ENCODE measurements at places on chromosomes 1 and 21.

DNA sequence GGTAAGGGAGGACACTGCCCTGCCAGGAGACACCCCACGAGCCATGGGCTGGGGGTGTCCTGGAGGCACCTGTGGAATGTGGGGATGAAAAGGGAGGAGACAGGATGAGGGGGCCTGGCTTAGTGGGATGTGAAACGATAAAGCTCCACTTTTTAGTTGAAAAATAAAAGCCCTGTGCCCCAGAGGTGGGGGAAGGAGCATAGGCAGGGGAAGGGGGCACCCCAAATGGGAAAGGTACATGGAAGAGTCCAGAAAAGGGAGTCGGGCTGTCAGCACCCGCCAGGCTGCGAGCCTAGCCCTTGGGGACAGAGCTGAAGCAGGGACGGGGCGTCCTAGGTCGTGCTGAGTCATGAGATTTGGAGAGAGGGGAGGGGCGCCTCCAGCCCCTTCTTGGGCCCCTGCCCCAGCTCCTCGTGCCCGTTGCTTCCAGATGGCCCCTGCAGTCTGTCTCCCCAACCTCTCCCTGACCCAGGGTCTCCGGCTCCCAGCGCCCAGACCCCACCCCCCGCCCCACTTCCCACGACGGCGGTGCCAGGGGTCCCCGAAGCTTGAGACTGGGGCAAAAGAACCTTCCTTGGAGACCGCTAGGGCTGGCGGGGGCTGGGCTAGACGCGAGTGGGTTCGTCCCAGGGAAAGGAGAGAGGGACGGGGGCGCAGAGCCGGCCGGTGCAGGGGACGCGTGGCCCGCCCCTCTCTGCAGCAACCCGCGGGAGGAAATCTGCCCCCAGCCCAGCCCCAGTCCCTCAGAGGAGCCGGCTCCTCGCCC, 795 bp downstream of the SYT2 start:
- DNase-seq: no peak

- DNase-seq: no peak
Measured at GRCh38 chr21:17829472-17829871, 10.3 kb upstream of the C21orf91 start.

DNA sequence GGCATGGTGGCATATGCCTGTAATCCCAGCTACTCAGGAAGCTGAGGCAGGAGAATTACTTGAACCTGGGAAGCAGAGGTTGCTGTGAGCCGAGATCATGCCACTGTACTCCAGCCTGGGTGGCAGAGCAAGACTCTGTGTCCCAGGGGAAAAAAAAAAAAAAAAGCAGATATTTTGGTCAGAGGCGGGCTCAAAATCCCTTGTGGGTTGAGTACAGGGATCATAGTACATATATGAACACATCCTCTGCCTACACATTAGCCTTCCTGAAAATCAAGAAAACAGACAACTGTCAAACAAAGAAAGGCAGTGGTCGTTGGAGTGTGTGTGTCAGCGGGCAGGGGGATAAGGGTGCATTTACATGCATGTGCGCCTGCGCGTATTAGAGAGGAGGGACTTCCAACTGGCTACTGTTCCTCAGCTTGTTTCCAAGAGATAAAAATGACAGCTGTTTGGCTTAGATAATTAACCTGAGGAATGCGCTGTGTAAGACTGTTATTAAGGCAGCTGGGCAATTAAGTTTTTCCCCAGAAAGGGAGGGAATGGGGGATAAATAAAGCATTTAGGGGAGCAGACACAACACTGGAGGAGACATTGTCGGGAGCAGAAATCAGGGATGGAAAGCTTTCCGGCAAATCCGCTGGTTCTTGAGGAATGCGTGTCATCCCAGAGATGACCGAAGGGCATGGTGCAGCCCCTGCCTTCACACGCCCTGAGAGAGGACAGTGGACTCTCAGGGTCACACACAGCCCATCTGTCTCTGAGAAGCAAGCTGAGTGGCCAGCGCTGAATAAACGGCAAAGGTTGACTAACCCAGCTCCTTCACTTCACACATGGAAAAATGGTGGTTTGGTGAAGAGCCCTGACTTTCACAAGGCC, 6.4 kb downstream of the LAMB3 start:
- no peak for DNase-seq

DNA sequence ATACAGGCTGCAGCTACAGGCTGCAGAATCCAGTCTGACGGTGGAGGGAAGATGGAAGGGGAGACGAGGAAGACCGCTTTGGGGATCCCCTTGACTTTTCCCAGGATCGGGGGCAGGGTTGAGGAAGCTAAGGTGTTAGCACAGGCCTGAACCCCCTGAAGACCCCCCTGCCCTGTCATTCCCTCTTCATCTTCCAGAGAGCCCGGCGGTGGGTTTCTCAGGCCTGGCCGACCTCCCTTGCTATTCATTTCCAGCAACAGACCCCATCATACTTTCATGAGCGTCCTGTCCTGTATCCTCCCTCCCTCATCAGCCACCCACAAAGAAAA, 112.0 kb downstream of the PGBD5 start:
- DNase-seq: no peak

DNA sequence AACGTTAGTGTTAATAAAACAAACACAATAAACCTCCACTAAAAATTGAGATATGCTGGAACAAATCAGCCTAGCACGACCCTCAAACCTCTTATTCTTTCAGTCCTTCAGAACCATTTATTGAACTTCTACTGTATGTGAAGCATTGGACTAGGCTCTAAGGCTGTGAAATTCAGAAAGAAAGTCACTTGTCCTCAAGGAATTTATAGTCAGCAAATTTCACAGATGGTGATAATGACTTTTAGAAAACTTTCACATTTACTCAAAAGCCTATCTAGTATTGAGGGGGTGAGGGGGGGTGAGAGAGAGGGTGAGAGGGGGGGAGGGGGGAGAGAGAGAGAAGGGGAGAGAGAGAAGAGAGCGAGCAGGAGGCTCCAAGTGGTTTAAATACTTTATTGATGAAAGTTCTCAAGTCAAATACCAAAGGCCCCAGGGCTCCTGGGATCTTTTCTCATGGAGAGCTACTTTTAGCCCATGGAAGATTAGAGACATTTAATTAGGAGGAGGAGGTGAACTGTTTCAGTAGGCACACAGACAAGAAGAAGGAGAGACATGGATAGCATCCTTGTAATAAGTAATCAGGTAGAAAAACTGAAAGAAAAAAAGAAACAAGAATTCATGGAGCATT, 66.3 kb upstream of the SSX2IP start:
- DNase-seq: no peak

All from stimulated activated CD8-positive, alpha-beta memory T cell treated with anti-CD3 and anti-CD28 coated beads, Interleukin-12 subunit alpha, Interleukin-12 subunit beta, amount 100 ng/mL, for 1 hour (primary cell).